ENCODE measurements at places on chromosomes 1 and 21. TPM values are rescaled to one million over a fixed set of nuclear protein-coding genes. Genes with fewer than 3 reads are reported as not detected.

LRRC7 gene
- not detected for total RNA-seq

UMODL1 gene
- 0.09 TPM for total RNA-seq

MYCL gene
- total RNA-seq = 39.8 TPM

CCDC185 gene
- total RNA-seq = not detected

DDX59 gene
- 27.9 TPM for total RNA-seq

CDC20 gene
- total RNA-seq = 261 TPM

FOXO6 gene
- total RNA-seq = not detected

KLF17 gene
- total RNA-seq = not detected

S100A6 gene
- total RNA-seq = not detected

TMCC2 gene
- 12.1 TPM for total RNA-seq

TMIGD3 gene
- not detected for total RNA-seq

FYB2 gene
- 8.9 TPM for total RNA-seq

EPRS1 gene
- total RNA-seq = 92.9 TPM

OR2W3 gene
- total RNA-seq = not detected

GRCh38 chr1:1157914-1158710 is 15.6 kb upstream of the TTLL10 start:
- H3K27me3 ChIP-seq = peaks cover 12% of the 10 kb centered on the region
- peak; percentile 77 for DNase-seq
- peak overlapping the region; percentile 61 for H3K4me3 ChIP-seq

- H3K27ac ChIP-seq = no peak overlapping the region
- peaks cover 5% of the 10 kb centered on the region for H3K36me3 ChIP-seq
- no peaks in the 10 kb centered on the region for H3K27me3 ChIP-seq
- no peak overlapping the region for H3K4me3 ChIP-seq
- DNase-seq = no peak
Measured at GRCh38 chr1:171298696-171299095, 15.3 kb upstream of the FMO4 start.

DNA sequence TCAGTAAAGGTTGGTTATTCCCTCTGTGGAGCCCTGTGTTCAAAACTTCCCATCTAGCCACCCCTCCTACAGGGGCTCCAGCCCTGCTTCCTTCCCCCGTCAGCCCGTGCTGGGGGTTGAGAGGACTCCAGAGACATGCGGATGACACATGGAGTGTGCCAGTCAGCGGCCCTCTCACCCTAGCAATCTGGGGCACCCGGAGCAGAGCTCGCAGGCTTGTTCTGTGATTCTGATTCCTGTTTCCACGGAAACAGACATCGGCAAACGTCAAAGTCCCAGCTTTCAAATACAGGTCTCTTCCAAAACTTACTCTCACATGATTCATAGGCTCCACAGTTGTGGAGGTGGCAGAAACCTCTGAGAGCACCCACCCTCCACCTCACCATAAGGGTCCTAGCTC is 9.8 kb upstream of the SSBP3 start:
- H3K4me1 ChIP-seq = peaks cover 4% of the 10 kb centered on the region
- no peak overlapping the region for H3K4me3 ChIP-seq
- H3K27ac ChIP-seq = no peak overlapping the region
- no peak for DNase-seq
- no peaks in the 10 kb centered on the region for H3K36me3 ChIP-seq

DNA sequence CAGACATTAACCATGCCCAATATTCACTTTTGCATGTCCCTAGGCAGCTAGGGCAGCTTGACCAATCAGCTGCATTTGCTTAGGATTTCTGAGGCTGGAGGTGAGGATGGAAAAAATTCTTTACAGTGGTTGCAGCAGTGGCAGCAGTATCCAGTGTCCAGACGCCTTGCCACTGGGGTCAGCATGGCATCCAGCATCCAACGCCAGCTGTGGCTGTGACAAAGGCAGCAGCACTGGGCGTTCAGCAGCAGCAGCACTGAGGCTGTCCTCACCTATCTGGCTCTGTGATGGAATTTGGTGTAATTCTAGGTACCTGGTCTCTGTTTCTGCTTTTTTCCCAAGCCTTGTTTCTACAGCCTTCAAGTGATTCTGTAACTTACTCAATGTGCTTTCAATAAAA is 15.5 kb downstream of the RHBDL2 start:
- H3K4me1 ChIP-seq = peaks cover 12% of the 10 kb centered on the region
- no peaks in the 10 kb centered on the region for H3K27me3 ChIP-seq
- H3K4me3 ChIP-seq = no peak overlapping the region
- H3K36me3 ChIP-seq = no peaks in the 10 kb centered on the region
- no peak for DNase-seq
- no peak overlapping the region for H3K27ac ChIP-seq

DNA sequence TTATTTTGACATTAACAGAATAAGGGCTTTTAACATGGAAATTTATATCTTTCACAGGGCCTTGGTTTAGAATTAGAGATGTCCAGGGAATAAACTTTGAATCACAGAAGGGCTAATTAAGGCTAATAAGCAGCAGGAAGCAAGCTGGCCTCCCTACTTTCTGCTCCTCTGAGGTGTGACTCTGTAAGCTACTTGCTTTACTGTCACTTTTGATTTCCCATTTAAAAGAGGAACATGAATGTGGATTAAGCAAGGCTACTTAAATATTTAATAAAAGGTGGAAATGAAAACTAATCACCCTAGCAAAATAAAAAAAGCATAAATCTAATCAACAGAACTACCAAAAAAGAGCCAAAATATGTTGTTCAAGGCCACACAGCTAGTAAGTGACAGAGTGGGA is 28.9 kb upstream of the CD5L start:
- H3K27me3 ChIP-seq = no peaks in the 10 kb centered on the region
- H3K36me3 ChIP-seq = no peaks in the 10 kb centered on the region
- no peaks in the 10 kb centered on the region for H3K4me1 ChIP-seq
- no peak overlapping the region for H3K27ac ChIP-seq
- H3K4me3 ChIP-seq = no peak overlapping the region

- no peaks in the 10 kb centered on the region for H3K36me3 ChIP-seq
- H3K4me3 ChIP-seq = no peak overlapping the region
- H3K27ac ChIP-seq = no peak overlapping the region
- DNase-seq = no peak
- H3K4me1 ChIP-seq = peaks cover 20% of the 10 kb centered on the region
Measured at GRCh38 chr1:167294528-167294927, 73.8 kb downstream of the POU2F1 start.

GRCh38 chr21:33314111-33314510 is 10.7 kb upstream of the IFNAR1 start:
- no peak overlapping the region for H3K27ac ChIP-seq
- DNase-seq = no peak
- no peaks in the 10 kb centered on the region for H3K36me3 ChIP-seq

- H3K4me3 ChIP-seq = no peak overlapping the region
- no peak overlapping the region for H3K27ac ChIP-seq
- no peak for DNase-seq
- no peaks in the 10 kb centered on the region for H3K27me3 ChIP-seq
Measured at GRCh38 chr1:13781907-13782633, 82.1 kb downstream of the PRDM2 start.

GRCh38 chr21:45769294-45769693 is 125.8 kb downstream of the PCBP3 start:
- no peaks in the 10 kb centered on the region for H3K27me3 ChIP-seq
- H3K27ac ChIP-seq = no peak overlapping the region
- no peak overlapping the region for H3K4me3 ChIP-seq
- no peak for DNase-seq

DNA sequence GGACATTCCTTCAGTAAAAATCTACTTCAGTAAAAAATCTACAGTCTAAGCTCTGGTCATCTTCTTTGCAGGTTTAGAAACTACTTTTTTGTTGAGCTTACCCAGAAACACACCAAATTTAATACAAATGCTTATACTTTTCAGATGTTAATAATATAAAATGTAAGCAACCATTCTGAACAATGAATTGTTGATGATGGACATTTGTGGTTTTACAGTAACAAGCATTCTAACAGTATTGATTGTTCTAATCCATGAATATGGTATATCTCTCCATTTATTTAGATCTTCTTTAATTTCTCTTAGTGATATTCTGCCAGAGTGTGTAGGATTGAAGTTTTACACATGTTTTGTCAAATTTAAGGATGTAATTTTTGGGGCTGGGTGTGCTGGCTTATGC is 27.0 kb upstream of the SRSF10 start:
- no peak for DNase-seq
- no peaks in the 10 kb centered on the region for H3K27me3 ChIP-seq
- no peak overlapping the region for H3K27ac ChIP-seq
- H3K36me3 ChIP-seq = no peaks in the 10 kb centered on the region
- peaks cover 13% of the 10 kb centered on the region for H3K4me1 ChIP-seq

DNA sequence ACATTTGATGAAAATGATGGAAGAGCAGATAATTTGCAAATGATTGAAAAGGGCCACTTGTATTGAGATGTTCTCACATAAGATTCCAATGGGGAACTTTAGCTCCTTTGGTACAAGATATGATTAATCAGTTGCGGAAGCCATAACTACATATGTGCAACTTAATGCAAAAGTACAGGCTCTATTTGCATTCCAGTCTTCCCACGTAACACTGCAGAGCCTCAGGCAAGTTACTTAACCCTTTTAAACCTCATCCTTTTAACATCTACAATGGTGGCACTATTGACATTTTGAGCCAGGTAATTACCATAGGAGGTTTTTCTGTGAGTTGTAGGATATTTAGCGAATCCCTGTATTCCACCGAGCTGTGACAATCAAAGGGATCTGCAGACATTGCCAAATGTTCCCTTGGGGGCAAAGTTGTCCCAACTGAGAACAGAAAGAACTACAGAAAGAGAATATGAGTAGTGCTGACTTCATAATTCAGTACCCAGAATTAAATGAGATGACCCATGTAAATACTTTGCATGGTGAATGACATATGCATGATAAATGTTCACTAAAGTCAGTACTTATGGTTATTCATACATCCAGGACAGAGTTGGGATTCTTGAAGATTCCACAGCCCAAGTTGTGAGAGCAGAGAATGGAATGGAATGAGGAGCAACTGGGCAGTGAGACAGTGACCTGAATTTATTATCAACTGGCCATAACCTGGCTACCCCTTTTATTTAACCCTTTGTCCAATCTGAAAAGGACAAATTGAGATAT is 62.6 kb downstream of the SPAG17 start:
- H3K4me1 ChIP-seq = no peaks in the 10 kb centered on the region
- no peak for DNase-seq
- no peaks in the 10 kb centered on the region for H3K27me3 ChIP-seq
- H3K4me3 ChIP-seq = no peak overlapping the region
- no peaks in the 10 kb centered on the region for H3K36me3 ChIP-seq
- no peak overlapping the region for H3K27ac ChIP-seq

DNA sequence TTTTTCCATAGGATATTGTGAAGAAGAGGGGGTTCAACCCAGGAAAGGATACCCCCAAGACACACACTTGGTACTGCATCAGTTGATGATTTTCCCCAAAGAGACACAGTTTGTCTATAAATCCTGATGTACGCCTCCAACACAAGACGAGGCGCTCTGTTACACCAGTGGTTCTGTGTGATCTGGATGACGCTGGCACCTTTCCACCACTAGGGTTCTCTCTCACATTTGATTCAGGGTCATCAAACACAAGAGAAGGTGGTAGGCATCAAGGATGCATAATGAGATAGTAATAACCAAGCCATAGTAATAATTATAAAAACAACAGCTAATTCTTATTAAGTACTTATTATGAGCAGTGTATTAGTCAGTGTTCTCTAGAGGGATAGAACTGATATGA is 508.8 kb upstream of the ZP4 start:
- no peaks in the 10 kb centered on the region for H3K4me1 ChIP-seq
- no peak overlapping the region for H3K4me3 ChIP-seq
- H3K36me3 ChIP-seq = no peaks in the 10 kb centered on the region
- H3K27ac ChIP-seq = no peak overlapping the region
- no peaks in the 10 kb centered on the region for H3K27me3 ChIP-seq

DNA sequence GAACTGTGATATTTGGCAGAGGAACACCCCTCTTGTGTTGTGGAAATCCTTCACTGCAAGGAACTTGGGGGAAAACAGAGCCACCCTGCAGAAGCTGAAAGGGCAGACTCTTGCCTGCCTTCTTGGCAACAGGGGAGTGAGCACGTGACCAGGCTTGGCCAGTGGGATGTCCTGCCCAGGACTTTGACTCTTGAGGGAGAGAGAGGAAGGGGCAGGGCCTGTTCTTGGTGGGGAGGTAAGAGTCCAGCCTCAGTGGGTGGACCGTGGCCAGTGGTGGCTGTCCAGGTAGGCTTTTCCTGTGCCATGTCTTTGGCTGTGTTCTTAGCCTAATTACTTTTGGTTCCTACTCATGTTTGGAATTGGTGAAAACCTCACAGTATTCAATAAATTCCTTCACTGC is 8.6 kb upstream of the AK2 start:
- H3K4me3 ChIP-seq = no peak overlapping the region
- no peaks in the 10 kb centered on the region for H3K4me1 ChIP-seq
- no peak overlapping the region for H3K27ac ChIP-seq
- no peaks in the 10 kb centered on the region for H3K27me3 ChIP-seq

GRCh38 chr1:180907313-180908055 is 5.2 kb upstream of the KIAA1614 start:
- peaks cover 19% of the 10 kb centered on the region for H3K27me3 ChIP-seq
- H3K36me3 ChIP-seq = no peaks in the 10 kb centered on the region
- DNase-seq = no peak
- no peak overlapping the region for H3K4me3 ChIP-seq
- H3K4me1 ChIP-seq = no peaks in the 10 kb centered on the region

GRCh38 chr1:239388578-239388977 is 2.2 kb downstream of the CHRM3 start:
- DNase-seq = no peak
- no peak overlapping the region for H3K4me3 ChIP-seq
- H3K36me3 ChIP-seq = no peaks in the 10 kb centered on the region
- H3K4me1 ChIP-seq = peaks cover 4% of the 10 kb centered on the region

- no peak overlapping the region for H3K27ac ChIP-seq
- H3K4me1 ChIP-seq = peaks cover 10% of the 10 kb centered on the region
- H3K27me3 ChIP-seq = no peaks in the 10 kb centered on the region
- H3K4me3 ChIP-seq = no peak overlapping the region
Measured at GRCh38 chr1:11316701-11317100, 43.7 kb downstream of the UBIAD1 start.

DNA sequence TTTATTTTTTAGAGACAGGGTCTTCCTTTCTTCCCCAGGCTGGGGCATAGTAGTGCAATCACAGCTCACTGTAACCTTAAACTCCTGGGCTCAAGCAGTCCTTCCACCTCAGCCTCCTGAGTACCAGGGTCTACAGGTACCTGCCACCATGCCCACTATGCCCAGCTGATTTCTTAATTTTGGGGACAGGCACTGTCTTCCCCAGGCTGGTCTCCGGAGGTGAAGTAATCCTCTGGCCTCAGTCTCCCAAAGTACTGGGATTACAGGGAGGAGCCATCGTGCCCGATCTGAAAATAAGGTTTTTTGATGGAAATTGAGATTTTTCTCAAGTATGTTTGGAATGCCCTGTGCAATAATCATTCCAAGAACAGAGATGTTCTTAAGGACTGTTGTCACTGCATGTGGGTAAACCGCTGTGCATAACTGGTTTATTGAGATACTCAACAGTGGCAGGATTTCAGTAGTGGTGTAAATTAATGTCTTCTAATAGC is 934 bp upstream of the MSH4 start:
- H3K4me3 ChIP-seq = no peak overlapping the region
- H3K4me1 ChIP-seq = peaks cover 11% of the 10 kb centered on the region
- no peak for DNase-seq
- H3K27ac ChIP-seq = no peak overlapping the region

GRCh38 chr1:77051425-77051824 is 167.8 kb downstream of the PIGK start:
- H3K27me3 ChIP-seq = no peaks in the 10 kb centered on the region
- DNase-seq = no peak
- H3K4me1 ChIP-seq = no peaks in the 10 kb centered on the region
- H3K27ac ChIP-seq = no peak overlapping the region
- no peak overlapping the region for H3K4me3 ChIP-seq
- no peaks in the 10 kb centered on the region for H3K36me3 ChIP-seq

Data from neural progenitor cell (in vitro differentiated cells).